Mesenteric fat pad (tissue), 1 donor: ENCODE measurements at places on chromosomes 5 and 9.
A peak's percentile ranks its signal among the peaks of the same experiment; 100 is the strongest.

DNA sequence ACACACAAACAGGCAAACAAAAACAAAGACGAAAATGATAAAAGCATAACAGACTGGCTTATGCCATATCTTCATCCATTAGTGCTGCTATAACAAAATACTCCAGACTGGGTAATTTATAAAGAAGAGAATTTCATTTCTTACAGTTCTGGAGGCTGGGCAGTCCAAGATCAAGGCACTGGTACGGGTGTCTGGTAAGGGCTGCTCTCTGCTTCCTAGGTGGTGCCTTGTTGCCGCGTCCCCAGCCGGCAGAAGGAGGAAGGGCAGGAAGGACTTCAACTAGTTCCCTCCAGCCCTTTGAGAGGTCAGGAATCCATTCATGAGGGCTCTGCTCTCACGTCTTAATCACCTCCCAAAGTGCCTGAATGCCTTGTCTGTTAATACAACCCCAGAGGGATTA is 122.6 kb downstream of the BOD1 start:
- DNase-seq = no peak

GRCh38 chr9:69637817-69638200 is 34.4 kb downstream of the APBA1 start:
- no peak for DNase-seq

DNA sequence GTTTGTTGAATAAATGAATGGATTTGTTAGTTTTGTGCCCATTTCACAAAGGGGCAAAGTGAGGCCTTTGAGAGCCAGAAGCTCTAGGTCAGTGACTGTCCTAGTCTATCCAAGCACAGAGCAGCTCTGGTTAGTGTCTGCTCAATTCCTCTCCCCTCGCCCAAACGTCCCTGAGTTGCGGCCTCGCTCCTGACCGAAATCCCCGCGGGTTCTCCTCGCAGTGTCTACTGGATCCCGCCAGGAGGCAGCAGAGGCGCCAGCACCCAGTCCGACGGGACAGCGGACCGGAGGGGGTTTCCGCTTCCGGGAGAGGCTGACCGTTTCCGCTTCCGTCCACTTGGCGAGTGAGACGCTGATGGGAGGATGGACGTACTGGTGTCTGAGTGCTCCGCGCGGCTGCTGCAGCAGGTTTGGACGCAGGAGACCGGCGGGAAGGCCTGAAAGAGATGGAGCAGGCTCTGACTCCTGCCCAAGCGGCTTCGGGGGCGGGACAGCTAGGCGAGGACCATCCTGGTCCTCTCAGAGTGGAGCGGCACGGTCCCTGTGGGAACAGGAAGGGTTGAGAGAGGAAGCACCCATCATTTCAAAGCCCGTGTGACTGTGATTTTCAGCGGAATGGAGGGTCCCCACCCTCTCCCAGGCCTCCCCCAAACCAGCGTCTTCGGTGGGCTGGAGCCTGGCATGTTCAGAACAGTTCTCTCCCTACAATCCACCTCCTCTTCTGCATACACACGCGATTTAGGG is at the start of gene RARS1:
TSS of gene RARS1 (plus strand) at position 336 of the 744 bp plus-strand sequence. CDS start at position 364, 28 bp downstream.
- peak; percentile 97 for DNase-seq

DNA sequence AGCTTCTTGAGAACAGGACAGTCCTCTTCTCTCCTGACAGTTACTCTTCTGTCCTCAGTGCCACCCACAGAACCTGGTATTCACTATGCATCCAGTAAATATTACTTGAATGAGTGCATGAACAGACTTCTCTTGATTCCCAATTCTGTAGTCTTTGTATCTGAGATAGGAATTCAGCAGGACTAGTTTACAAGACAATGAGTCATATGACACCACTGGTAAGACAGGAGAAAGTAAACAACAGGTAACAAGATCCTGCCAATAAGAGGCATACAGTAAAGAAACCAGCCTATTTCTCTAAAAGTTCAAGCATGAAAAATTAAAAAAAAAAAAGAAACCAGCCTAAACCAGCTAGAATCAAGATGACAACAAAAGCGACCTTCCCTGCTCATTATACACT is 6.2 kb downstream of the ZNF883 start:
- DNase-seq = no peak

DNA sequence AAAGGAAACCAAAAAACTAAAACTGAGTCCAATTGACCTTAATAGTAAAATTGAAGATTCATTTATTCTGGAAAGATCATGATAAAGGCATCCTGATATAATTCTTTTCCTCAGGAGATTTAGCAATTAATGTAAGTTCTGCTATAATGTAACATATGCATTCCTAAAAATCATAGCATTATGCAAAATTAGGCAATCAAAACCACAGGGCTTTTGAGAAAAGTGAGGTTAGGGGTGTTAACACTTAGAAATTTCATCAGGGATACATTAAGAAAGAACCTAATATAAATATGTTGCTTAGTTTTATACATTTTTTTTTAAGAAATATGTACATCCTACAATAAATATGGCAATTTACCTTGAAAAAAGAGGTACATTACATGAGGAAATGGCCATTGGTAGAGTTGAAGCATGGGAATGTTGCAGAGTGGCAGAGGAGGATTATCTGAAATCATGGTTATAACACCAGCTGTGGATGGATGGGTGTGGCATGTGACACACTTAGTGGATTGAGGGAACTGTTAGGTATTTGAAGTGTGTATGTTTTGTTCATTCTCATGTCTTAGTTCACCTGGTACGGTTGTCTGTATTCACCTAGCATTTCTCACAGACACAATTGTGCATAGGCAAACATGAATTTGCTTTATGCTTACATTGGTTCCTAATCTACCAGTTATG is 51.1 kb downstream of the CCNH start:
- no peak for DNase-seq

- DNase-seq = no peak
Observed at GRCh38 chr5:110549301-110549700, 177.2 kb downstream of the TMEM232 start.

GRCh38 chr5:127645300-127645726 is 3.6 kb upstream of the CTXN3 start:
- DNase-seq = no peak
